ENCODE measurements at places on chromosomes 16 and 17. TPM values are rescaled to one million over a fixed set of nuclear protein-coding genes. Genes with fewer than 3 reads are reported as not detected.

The GNG13 gene
- total RNA-seq: not detected

The SLC6A4 gene
- not detected for total RNA-seq

GRCh38 chr17:73431401-73432205 lies 119.8 kb upstream of the CDC42EP4 start:
- no peak for DNase-seq

GRCh38 chr16:31090540-31090939 lies 1.8 kb upstream of the PRSS53 start:
- DNase-seq: no peak

Data from B cell (primary cell).